Fibroblast of gingiva (primary cell): ENCODE measurements at places on chromosomes 3 and 15.

GRCh38 chr3:11510356-11510755 lies 133.4 kb downstream of the VGLL4 start:
- no peak for DNase-seq

DNA sequence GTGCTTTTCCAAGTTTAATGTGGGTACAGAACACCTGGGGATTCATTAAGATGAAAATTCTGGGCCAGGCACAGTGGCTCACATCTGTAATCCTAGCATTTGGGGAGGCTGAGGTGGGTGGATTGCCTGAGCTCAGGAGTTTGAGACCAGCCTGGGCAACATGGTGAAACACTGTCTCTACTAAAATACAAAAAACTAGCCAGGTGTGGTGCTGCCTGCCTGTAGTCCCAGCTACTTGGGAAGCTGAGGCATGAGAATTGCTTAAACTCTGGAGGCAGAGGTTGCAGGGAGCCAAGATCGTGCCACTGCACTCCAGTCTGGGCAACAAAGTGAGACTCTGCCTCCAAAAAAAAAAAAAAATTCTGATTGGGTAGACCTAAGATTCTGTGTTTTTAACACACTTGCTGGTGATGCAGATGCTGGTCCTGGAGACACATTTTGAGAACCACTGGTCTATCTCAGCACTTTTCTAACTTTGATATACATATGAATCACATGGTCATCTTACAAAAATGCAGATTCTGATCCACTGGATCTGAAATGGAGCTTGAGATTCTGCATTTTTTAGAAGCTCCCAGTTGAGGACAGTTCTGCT lies 223.8 kb upstream of the SATB1 start:
- DNase-seq, result no peak

DNA sequence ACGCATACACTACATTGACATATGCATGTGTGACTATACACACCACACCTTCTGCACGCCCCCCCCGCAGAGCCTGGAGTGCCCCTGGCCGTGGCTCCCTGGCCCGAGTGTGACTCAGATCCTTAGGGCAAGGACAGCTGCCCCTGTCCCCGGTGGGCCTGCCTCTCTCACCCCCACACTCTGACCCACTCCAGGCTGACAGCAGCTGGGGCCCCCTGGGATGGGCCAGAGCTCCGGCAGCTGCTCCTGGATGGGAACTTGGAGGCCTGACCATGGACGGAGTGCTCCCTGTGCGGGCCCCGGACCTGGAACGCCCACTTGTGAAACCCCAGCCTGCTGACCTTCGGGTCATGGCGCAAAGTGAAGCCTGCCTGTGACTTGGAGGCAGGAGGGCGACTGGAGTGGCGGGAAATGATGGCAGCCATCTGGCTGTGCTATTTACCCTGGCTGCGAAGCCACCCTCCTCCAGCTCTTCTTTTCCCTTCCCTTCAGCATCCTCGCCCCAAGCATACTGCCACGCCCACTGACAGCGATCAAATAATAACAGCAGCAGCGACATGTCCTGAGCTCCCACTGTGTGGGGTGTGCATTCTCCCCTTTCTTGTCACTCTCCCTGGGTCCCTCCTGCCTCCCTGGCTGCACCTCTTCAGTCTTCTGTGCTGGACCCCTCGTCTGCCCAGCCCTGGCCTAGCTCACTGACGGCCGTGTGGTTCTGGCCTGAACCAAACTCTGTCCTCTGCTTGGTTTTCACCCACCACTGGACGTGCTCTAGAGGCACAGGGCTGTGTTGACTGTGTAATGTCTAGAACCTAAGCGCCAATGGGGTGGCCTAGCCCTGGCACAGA lies 90.7 kb upstream of the MEF2A start:
- DNase-seq, result no peak

DNA sequence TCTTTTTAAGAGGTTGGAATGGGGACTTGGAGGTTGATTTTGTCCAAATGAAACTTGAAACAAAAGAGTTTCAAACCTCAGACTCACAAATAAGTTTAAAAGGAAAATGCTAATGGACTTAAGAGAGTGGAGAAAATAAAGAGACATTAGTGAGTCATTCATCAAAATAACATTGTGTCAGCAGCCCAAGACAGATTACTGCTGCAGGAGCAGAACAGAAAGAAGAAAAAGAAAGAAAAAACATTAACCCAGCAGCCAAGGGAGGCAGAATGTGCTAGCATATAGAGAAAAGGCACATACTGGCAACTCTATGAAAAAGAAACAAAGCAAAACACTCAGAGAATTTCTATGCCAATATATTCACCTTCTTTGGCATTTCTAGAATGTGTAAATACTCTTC lies 42.6 kb downstream of the ADAMTS9 start:
- DNase-seq, result no peak

DNA sequence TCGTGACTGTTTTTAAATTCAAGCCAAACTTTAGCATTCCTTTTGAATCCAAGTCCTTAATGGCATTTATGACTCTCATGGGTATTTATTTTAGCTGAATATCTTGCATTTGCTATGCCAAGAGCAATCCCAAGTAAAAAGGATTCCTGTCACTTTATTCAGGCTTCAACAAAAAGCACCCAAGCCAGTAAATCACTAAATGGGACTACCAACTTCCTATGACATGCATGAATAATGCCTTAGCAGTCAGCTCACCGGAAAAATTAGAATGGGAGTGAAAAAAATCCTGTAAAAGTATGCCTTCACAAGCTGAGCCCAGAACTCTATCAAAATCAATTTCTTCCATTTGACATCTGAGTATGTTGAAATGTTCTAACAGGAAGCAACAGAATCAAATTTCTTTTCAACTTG lies 1297.9 kb downstream of the ROBO2 start:
- peak; percentile 2 for DNase-seq
